Stimulated activated CD4-positive, alpha-beta T cell treated with anti-CD3 and anti-CD28 coated beads, Interleukin-2, amount 100 ng/mL, for 48 hours (primary cell): ENCODE measurements at places on chromosomes 1 and 21.

- no peak for DNase-seq
These were observed 33.8 kb downstream of the HS2ST1 start for GRCh38 chr1:86948212-86948611.

GRCh38 chr1:192962901-192963300 is 96.3 kb downstream of the UCHL5 start:
- no peak for DNase-seq

DNA sequence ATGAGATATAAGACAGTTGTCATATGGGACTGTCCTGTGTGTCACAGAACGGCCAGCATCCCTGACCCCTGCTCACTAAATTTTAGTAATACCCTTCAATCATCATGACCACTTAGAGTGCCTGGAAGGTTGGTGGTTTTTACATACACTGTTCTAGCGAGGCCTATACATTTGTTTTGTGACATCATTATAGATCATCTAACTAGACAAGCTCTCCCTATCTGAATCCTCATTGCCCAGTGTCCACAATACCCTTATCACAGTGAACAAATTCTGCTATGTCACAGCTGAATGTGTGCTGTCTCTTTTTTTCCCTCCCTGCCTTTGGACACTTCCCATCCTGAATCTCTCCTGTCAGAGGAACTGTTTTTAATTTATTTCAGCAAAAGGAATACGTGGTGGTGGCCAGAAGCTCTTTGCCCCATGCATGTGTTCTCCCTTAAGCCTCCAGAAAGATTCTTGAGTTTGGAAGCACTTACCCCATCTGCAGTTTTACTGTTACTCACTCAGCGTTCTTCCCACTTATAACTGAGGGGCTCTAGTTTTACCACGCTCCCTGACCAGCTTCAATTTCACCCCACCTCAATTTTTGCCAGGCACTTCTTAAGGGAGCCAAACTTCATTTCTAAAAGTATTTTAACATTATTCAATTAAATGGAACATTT is 70.3 kb downstream of the OLFML2B start:
- no peak for DNase-seq

DNA sequence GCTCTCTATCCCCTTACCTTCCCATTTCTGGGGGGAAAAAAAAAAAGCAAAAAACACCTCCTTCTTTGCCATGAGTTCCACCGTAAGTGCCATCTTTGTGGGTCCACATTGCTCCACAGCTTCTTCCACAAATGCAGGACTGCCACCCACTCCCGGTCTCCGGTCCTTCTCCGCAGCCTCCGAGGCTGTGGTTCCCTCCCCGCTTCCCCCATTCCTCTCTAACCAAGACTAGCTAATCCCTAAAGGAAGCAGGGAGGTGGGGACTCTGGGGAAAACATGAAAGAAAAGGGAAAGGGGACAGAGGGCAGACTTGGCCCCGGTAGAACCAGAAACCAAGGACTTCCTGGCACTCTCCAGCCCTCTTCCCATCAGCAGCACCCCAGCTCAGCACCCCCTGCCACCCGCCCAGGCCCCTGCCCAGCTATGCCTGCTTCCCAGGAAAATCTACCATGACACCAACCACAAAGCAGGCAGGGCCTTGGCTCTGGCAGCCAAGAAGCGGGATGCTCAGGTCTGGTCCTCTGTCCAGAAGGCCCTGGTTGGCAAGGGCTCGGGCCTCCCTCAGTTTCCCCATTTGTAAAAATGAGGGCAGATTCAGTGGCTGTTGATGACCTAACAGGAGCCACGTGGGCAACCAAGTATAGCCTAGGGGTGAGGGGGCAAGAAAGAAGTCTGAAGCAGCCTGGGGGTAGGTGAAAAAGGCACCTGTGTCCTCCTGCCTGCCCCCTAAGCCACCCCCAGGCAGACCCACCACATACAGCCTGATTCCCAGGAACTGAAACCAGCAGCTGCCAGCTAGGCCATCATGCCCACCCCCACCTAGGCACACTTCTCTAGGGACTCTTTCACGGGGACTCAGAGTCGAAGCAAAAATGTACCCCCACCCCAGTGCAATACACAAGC is 2.5 kb downstream of the EPHA2 start:
- no peak for DNase-seq

DNA sequence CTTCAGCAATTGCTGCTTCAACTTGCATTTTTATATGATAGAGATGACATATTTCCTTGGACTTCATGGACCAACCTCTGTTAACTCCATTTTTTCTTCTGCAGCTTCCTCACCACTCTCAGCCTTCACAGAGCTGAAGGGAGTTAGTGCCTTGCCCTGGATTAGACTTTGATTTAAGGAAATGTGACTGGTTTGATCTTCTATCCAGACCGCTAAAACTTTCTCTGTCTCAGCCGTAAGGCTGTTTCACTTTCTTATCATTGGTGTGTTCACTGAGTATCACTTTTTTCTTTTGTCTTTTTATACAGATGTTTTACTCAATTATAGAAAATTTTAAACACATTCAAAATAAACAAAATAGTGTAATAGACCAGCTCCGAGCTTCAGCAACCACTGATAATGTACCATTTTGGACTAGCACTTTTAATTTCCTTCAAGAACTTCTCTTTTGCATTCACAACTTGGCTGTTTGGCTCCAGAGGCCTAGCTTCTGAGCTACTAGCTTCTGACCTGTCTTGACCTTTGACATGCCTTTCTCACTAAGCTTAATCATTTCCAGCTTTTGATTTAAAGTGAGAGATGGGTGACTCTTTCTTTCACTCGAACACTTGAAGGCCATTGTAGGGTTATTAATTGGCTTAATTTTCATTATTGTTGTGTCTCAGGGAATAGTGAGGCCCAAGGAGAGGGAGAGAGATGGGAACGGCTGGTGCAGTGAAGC is 9.3 kb downstream of the NEK7 start:
- no peak for DNase-seq

- DNase-seq: no peak
These were observed 17.2 kb downstream of the PDZK1 start for GRCh38 chr1:145689922-145690321.

GRCh38 chr1:108816049-108816893 is 40.6 kb downstream of the AKNAD1 start:
- DNase-seq: no peak

- no peak for DNase-seq
These were observed 176.5 kb upstream of the PLXNA2 start for GRCh38 chr1:208420696-208421095.

- DNase-seq: no peak
These were observed 99.0 kb downstream of the LTN1 start for GRCh38 chr21:28893687-28894086.

GRCh38 chr1:240515505-240515904 is 96.5 kb downstream of the GREM2 start:
- no peak for DNase-seq

GRCh38 chr1:244636488-244637259 is 16.3 kb upstream of the DESI2 start:
- DNase-seq: no peak

DNA sequence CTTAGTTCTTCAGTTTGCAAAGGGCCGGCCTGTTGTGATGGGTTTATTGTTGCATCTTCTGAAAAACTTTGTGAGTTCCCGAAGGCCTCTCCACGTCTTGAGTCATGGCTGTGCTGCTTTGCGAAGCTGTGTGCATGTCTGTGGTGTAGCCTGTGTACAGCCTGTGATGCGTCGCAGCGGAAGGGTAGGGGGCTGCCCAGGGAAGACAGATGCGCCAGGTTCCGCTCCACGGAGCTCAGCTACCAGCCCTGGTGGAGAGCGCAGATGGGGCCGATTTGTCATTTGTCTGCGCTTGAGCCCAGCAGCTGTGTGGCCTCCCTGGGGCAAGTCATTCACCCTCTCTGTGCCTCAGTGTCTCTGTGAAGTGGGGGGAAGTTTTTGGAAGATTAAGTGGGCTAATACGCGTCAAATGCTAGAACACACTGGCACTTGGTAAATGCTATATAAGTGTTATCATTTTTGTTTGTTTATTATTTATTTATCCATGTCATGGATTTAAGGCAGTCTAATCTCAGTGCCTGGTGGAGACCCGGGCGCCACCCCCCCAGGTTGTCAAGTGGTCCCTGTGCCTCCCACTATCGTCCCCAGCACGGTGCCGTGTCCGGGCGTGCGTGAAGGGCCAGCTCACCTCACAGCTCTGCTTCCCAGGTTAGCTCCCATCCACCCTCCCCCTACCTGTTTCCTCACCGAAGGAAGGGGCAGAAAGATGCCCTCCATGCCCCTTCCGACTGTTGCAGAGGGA is 8.4 kb downstream of the PDE9A start:
- DNase-seq: no peak

GRCh38 chr1:244035358-244035757 is 15.7 kb upstream of the ZBTB18 start:
- no peak for DNase-seq
